Fibroblast of skin of left biceps (primary cell): ENCODE measurements at places on chromosomes 3 and 15.

- peak; percentile 69 for DNase-seq
Observed at GRCh38 chr15:87154761-87155160, 1075.1 kb downstream of the AGBL1 start.

- DNase-seq: no peak
Observed at GRCh38 chr3:32313723-32314473, 75.4 kb downstream of the CMTM8 start.

DNA sequence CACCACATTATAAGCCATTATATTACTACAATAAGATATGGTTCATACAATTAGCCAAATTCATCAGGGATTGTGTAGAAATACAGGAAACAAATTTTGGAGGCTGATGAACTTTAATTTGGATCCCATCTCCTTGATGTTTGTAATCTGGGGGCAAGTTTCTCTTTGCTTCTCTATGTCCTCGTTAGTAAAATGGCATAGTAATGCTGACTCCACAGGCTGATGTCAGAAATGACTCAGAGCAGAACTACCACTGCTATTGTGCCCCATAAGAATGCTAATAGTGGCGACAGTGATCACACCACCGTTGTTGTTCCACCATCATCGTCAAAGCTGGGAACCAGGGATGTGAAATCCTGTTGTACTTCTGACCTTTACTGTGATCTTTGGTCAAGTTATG lies 722.3 kb upstream of the LMCD1 start:
- no peak for DNase-seq

GRCh38 chr3:177795216-177795615 lies 597.9 kb upstream of the TBL1XR1 start:
- DNase-seq: no peak

DNA sequence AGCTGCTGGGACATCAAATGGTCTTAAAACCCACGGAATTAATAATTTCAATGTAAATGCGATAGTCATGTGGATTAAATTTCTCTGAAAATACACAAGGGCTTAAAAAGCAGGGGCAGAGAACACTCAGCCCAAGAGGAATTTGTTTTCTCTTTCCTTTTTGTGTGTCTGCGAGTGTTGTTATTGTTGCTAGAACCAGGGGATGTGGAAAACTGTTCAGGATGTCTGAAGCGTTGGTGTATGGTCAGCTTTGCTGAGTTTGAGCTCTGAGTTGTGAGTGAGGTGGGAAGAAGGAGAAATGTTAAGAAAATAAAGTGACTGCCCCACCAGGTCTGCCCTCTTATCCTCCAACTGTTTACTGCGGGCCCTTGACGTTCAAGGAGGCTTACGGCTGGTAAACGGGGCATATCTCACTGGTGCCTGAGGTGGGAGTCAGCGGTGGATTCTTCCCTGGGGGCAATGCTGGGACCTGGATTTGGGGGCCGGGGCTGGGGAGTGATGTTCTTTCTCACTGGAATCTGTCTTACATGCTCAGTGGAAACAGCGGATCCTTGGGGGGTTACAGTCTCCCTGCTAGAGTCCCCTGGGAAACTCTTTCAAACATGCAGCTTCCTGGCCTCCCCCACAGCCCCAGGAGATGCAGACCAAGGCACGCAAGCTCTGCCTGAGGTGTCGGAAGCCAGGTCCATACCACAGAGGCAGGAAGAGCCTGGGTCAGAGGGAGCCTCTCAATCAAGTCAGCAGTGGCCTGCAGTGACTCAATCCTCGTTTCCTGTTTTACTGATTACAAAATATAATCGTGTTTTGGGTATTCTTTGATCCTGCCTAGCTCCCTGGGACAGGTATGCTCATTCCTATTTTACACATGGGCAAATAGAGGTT lies 41.8 kb downstream of the ITGA11 start:
- DNase-seq: no peak
